ENCODE measurements at places on chromosomes 6 and 20.

DNA sequence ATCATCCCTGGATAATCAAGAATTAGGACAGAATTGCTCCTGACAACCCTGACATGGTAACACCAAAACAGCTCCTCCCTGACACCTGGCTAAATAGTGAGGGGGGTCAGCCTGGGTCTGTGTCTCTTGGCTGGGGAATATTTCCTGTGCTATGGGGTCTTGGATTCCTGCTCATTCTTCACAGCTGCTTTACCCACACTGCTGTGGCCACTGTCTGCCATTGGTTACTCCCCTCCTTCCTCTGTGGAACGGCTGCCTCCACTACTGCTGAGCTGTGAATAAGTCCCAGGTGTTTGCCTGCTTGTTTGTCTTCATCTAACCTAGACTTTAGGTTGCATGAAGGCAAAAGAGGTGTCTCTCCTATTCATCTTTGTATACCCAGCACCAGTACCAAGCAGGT, 33.9 kb upstream of the TXLNB start:
- no peak for DNase-seq

DNA sequence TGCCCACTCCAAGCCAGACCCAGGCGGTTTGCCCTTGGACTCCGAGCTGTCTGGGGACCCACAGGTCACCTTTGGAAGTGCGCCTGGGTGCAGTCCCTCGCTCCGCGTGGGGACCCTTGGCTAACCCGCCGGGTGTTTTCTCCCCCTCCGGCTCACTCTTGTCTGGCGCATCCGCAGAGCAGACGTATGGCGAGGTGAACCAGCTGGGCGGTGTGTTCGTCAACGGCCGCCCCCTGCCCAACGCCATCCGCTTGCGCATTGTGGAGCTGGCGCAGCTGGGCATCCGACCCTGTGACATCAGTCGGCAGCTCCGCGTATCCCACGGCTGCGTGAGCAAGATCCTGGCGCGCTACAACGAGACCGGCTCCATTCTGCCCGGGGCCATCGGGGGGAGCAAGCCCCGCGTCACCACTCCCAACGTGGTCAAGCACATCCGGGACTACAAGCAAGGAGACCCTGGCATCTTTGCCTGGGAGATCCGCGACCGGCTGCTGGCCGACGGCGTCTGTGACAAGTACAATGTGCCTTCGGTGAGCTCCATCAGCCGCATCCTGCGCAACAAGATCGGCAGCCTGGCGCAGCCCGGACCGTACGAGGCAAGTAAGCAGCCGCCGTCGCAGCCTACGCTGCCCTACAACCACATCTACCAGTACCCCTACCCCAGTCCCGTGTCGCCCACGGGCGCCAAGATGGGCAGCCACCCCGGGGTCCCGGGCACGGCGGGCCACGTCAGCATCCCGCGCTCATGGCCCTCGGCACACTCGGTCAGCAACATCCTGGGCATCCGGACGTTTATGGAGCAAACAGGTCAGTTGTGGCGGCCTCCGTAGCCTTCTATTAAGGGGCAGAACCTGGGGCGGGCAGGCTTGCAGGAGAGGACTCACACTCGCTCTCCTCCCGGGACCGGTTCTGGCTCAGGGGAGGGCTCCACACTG, 1.1 kb downstream of the PAX1 start:
- DNase-seq: no peak

DNA sequence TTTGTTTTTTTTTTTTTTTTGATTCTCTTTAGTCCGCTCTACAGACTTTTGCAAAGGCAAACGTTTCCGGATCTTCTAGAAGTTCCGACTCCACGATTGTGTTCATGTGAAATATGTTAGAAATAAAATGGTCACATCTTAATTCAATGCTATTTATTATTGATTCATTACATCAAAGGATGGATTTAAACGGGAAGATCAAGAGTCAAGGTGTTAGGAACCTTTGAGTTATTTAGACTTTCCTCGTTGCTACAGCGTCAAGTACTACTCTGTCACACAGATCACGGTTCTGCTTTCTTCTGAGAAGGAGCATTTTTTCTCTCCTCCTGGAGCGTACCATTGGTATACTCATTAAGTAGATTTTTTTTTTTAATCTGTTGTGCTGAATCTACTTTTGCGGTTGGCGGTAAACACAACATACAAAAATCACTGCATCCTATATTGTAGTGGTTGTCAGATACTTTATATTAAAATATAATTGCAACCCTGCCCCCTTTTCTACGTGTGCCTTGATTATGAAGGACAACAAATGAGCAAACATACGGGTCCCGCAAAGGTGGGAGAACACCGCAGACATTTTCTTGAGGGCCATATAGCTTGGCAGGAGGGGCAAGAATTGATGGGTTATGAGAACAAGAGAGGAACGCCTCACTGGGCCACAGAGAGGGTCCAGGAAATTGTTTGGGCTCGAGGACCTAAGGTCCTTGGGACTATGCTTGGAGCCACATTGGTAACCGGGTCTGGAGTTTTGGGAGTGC, 17.5 kb downstream of the HMGN4 start:
- DNase-seq: no peak

DNA sequence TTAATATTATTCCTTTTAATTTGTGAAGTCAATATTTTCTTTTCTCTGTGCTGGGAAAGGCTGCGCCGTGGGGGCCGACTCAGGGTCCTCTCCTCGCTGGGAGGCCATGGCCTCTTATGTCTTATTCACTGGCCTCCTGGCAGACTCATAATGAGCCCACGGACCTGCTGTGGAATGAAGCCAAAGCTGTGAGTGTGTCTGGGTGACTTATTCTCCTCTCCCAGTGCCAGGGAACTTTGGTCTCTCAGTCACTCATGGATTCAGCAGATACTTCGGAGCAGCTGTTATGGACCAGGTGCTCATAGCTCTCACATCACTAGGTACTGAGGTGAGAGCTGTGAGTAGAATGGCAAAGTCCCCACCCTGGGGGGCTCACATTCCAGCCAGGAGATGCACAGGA, 297.6 kb downstream of the CDH26 start:
- DNase-seq: no peak

DNA sequence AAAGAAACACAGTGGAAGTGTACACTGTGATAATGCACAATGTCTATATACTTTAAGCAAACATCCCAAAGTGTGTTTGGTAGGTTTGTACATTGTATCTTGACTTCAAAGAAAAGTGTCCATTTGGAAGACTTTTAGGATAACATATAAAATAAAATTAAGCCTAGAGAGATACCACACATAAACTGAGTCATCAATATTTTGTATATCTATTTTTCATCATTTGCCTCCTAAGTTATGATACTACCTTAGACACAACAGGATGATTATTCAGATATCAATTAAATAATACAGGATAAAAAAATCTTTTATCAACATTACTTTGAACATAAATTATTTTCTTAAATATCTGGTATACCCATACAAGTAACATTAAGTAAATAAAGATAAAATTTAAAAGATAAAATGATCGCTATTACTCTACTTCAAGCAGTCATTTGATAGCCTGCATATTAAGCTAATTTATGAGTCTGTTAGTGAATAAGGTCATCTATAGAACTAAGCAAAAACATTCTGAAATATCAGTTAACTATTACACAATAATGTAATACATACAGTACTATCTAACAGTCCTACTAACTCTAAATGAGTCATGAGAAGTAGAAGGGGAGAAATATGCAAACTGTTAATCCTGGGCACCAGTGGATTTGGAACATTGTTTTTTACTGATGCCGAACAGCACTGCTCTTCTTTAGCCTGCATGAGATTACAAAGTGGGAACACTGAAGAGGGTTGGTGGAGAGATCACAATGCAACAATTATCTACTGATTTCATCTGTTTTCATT, 158.4 kb upstream of the SIM1 start:
- no peak for DNase-seq

DNA sequence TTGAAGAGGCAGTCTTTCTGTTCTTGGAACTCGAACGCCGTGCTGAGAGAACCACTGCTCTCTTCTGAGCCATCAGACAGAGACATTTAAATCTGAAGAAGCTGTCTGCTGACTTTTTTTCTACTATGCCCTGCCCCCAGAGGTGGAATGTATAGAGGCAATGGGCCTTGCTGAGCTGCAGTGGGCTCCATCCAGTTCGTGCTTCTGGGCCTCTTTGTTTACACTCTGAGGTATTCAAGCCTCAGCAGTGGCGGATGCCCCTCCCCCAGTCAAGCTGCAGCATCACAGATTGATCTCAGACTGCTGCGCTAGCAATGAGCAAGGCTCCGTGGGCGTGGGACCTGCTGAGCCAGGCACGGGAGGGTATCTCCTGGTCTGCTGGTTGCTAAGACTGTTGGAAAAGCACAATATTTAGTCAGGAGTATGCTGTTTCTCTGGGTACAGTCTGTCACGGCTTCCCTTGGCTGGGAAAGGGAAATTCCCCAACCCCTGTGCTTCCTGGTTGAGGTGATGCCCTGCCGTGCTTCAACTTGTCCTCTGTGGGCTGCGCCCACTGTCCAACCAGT, 526.8 kb downstream of the CD109 start:
- DNase-seq: no peak

All from GOT3 (cell line).